ENCODE measurements at places on chromosomes 3 and 15.

DNA sequence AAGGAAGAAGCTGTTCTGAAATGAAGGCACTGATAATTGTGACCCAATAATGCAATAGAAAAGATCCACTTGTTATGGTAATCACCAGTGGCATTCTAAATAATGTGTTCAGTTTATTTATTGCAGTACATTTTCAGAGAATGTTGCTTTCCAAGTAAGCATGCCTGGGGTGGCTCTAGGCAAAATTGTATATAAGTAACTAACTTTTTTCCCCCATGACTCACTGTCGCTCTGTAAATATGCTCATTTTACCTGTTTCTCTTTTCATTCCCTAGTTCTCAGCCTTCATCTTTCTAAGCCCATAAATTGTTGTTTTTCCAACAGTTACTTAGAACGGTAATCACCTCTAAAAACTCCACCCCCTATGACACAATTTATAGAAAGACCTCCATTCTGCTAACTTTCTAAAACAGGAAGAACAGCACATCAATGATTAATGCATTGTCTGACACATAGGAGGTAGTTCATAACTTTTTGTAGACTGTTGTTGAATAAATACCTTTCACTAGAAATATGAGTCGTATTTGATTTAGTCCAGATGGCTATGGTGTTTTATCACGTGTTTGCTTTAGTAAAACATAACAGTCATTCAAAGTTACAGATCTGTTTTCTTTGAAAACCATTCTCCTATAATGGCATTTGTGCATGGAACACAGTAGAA is 143.1 kb downstream of the LSAMP start:
- H3K4me3 ChIP-seq, result no peak overlapping the region
- no peaks in the 10 kb centered on the region for H3K27me3 ChIP-seq
- H3K36me3 ChIP-seq, result no peaks in the 10 kb centered on the region
- no peak for DNase-seq

GRCh38 chr15:26771168-26771567 is 1.7 kb downstream of the GABRB3 start:
- H3K27ac ChIP-seq, result no peak overlapping the region
- no peak for DNase-seq
- no peaks in the 10 kb centered on the region for H3K27me3 ChIP-seq

DNA sequence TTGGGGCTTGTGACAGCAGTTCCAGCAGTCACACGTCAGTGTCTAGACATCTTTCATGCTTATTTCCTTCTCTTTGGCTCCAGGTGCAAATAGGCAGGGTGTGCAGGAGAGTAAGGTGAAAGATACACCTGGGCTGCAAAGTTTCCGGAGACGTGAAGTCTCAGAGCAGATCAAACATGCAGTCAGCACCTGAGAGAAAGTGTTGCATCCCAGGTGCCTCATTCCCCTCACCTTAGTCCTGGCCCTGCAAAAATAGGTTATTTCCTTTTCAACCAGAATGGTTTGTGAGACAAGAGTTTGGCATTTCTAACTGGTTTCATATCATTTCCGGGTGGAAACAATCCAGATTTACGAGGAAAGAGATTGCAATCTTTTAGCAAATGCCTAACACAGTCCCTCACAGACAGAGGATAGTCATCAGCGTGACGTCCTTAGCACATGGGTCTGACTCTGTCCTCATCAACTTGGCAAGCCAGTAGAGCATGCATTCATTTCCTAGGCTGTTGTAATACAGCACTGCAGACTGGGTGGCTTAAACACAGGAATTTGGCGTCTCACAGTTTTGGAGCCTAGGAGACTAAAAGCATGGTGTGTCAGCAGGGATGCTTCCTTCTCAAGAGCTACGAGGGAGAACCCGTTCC is 58.2 kb upstream of the ARRDC4 start:
- no peak overlapping the region for H3K4me3 ChIP-seq
- no peak overlapping the region for H3K27ac ChIP-seq
- no peaks in the 10 kb centered on the region for H3K36me3 ChIP-seq
- DNase-seq, result peak; percentile 50
- H3K4me1 ChIP-seq, result peaks cover 8% of the 10 kb centered on the region

DNA sequence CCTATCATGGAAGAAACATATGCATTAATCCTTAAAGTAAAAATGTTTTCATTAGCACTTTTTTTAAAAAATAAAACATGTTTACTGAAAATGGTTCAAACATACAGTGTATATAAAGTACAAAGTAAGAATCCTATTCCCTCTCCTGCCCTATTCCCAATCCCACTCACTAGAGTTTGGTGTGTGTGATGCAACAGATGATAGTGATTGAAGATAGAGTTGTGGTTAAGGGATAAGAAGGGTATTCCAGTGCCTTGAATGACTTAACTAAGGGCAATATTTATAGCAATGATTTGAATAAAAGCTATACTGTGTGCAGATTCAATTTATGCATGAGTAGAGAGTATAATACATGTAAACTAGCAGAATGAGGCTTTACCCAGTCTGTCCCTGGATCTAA is 18.1 kb downstream of the ZNF280D start:
- H3K27ac ChIP-seq, result no peak overlapping the region
- H3K4me1 ChIP-seq, result peaks cover 8% of the 10 kb centered on the region
- no peaks in the 10 kb centered on the region for H3K27me3 ChIP-seq
- DNase-seq, result no peak
- H3K4me3 ChIP-seq, result no peak overlapping the region
- no peaks in the 10 kb centered on the region for H3K36me3 ChIP-seq

- no peak overlapping the region for H3K4me3 ChIP-seq
- peak; percentile 24 for DNase-seq
- peak overlapping the region; percentile 78 for H3K27ac ChIP-seq
- H3K36me3 ChIP-seq, result peaks cover 16% of the 10 kb centered on the region
Measured at GRCh38 chr15:98946301-98947255, 61.0 kb downstream of the PGPEP1L start.
